ENCODE measurements at places on chromosomes 2 and 18.

DNA sequence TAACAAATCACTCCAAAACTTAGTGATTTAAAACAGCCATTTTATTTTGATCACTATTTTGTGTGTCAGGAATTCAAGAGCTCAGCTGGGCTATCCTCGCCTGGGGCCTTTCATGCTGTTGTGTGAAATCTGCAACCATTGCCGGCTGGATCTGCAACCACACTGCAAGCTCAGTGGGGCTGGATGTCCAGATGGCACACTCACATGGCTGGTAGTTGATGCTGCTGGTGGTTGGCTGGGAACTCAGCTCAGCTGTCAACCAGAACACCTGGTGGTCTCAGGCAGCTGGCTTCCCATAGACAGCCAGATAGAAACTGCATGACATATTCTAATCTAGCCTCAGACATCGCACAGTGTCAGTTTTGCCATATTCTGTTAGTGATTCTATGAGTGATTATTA, 30.6 kb upstream of the AP1S3 start:
- DNase-seq: no peak

- peak; percentile 6 for DNase-seq
Measured at GRCh38 chr18:32552421-32553030, 81.8 kb upstream of the GAREM1 start.

DNA sequence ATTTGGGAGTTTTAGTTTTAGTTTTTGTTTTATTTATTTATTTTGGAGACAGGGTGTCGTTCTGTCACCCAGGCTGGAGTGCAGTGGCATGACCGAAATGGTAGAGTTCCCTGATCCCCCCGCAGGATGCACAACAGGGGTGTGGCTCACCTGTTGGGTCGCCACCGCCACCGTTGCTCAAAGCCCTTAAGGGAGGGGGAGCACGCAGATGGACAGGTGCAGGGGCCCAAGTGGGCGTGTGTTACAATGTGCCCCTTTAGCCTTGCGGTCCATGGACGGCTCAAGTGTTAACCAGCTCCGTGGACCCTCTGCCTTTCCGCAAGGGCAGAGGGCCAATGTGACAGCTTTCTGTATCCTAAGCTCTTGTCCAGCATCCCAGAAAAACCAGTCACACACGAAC, 61.4 kb upstream of the REL start:
- DNase-seq: no peak

- no peak for DNase-seq
Measured at GRCh38 chr2:212153923-212154322, 384.7 kb downstream of the ERBB4 start.

GRCh38 chr2:162245061-162245460, 1.8 kb upstream of the FAP start:
- no peak for DNase-seq

DNA sequence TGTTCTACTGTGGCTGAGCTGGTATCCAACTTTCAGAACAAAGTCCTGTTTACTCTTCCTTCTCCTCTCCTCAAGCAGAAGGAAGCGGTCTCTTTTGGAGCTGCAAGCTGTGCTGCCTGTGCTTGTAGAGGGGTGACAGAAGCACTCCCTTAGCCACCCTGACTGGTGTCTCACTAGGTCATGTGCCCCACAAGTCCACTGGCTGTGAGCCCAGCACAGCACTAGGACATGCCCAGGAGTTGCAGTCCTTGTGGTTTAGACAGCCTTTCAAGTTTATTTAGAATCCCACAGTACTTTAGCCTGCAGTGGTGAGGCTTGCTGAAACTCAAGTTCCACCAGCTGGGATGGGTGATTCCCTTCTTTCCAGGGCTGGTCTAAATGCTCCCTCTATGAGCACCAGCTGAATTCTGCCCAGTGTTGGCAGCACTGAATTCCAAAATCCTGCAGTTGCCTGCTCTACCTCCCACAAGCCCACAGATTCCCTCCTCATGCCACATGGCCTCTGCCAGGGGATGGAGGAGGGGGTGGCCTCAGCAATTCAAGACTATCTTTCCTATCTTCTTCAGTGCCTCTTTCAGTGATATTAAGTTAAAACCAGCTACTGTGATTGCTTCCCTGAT, 61.2 kb downstream of the CCDC85A start:
- DNase-seq: no peak

DNA sequence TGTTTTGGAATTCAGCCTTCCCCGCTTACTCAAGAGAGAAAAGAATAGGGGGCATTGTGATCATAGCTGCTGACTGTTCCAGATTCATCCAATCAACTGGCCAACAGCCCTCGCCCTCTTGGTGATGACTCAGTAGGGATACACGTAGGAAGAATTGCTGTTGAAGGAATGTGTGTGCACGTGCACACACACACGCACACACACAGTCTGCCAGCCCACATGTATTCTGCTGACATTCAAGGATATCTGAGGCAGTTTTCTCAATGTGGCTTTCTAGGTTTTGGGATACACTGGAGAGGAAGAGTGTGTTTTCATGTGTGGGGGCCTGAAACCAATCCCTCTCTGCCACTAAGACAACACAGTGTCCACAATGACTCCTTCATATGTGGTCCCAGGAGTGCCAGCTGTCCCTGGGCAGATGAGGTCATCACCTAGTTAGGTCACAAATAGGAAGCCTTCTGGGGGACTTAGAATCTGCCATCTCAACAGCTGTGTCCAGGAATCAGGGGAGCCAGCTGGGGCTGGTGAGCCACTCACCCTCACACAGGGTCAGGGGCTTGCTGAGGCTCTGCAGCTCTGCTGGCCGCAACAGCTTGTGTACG, 352.6 kb downstream of the SS18 start:
- DNase-seq: no peak
